ENCODE measurements at places on chromosomes 12 and 14.
A peak's percentile ranks its signal among the peaks of the same experiment; 100 is the strongest.

GRCh38 chr14:32136027-32136825, 59.1 kb downstream of the ARHGAP5 start:
- DNase-seq = no peak

GRCh38 chr12:18828987-18829386, 91.1 kb downstream of the CAPZA3 start:
- no peak for DNase-seq

DNA sequence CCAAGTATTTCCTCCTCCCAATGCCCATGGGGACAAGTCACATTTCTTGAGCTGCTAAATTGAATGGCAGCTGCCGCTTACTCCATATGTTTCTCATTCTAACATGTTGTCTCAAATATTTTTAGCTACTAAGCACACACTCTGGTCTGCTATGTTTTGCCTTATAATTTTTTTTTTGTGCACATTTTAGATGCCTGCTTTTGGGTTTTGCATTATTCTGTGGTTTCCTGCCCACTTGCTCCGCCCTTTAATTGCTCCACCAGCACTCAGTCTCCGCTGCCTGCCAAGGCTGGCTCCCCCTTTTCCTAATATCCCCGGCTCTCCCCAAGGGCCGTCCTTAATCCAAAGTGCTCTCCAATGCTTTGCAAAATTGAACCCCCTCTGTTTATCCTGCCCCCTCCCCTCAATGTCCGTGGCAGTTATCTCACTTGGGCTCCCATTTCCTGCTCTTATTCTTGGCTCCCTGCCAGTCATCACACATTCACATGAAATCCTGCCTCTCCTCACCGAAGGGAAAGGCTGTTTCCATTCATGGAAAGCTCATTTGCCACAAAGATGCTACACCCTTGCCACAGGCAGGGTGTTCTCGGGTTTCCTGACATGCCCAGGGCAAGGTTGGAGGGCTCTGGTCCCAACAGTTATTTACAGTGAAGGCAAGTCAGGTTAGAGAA, 79.4 kb downstream of the C12orf75 start:
- no peak for DNase-seq

- DNase-seq = no peak
Measured at GRCh38 chr12:18690653-18691052, 47.2 kb downstream of the PLCZ1 start.

- no peak for DNase-seq
Measured at GRCh38 chr14:34965912-34966311, 16.9 kb upstream of the SRP54 start.

DNA sequence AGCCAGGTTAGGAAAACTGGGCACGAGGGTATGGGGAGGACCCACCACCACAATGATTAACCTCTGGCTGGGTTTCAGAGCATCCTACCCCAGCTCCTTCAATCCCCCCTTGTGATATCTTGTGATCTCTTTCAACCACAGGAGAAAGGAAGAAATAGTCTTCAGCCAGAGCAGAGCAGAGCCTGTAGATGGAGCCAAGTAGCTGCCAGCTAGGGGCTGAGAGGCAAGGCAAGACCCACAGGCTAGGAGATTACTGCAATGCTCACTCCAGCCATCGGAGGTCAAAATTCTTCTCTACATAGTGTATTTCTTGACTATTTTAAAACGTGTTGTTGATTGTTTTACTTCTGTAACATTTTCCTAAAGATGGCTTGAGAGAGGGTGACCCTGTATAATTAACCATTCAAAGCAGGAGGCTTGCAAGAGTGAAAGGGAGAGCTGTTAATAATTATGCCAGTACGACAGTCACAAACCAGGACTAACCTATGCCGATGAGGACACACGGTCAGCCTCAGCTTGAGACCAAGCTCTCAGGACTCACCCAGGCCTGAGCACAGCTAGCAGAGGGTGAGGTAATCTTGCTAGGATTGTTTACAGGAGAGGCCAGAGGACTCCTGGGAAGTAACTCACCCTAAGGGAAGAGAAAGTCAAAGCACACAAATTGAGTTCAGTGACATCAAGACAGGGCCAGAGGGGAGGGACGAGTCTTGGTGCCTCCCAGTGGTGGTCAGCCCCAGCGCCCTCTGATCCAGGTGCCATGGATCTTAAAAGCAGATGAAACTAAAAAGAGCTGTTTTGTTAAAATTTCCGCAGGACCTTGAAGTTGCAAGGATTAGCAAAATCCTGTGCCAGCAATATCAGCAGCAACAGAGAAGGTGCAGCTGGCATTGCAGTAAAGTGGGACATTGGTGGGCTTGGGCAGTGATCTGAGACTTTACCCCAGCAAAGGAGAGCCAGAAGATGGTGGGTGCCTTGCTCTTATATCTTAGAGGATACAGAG, 29.8 kb upstream of the CDKN3 start:
- DNase-seq = peak; percentile 57

DNA sequence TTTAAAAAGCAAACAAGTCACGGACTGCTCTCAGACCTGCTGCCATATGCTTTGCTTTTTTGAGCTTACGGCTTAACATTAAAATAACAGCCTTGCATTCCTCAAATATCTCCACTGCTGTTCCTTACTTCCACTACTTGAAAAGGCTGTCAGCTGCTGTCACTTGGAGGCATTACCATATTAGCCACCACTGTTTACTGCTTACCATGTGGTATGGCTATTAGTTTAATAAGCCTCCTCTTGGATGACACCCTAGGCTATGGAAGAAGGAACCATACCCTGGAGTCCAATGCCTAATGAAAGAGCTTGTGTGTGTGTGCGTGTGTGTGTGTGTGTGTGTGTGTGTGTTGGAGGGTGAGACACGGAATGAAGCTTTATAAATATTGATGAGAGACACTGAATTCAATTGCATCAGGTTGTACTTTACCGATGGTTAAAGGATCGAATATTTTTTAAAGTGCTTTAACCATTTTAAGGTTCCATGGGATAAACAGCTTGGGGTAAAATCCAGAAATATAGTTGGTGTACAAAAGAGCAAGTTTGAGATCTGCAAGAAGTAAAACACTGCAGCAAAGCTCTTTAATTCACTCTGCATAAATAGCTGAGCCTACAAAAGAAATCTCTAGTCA, 174.5 kb downstream of the TTC7B start:
- DNase-seq = no peak

- no peak for DNase-seq
Measured at GRCh38 chr12:34595749-34596733, 573.7 kb downstream of the ALG10 start.

GRCh38 chr12:26264215-26264838, 69.0 kb downstream of the SSPN start:
- no peak for DNase-seq

GRCh38 chr12:7937833-7938506, 2.0 kb upstream of the SLC2A3 start:
- peak; percentile 72 for DNase-seq

DNA sequence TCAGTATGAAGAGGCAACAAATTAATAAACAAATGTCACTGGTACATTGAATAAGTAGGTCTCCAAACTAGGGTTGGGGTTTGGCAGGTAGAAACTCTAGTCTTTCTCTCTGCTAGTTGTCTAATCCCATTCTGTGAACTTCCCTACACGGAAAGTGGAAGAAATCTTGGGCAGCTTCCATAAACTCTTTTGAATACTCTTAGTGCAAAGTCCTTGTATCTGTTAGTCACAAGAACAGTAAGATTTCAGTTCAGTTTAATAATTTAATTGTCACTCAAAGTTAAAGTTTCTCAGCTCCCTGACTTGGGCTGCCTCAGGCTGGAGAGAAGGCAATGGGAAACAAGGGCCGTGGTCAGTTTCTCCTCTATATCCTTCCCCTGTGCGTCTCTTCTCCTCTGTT, 135.4 kb upstream of the MDM1 start:
- no peak for DNase-seq

DNA sequence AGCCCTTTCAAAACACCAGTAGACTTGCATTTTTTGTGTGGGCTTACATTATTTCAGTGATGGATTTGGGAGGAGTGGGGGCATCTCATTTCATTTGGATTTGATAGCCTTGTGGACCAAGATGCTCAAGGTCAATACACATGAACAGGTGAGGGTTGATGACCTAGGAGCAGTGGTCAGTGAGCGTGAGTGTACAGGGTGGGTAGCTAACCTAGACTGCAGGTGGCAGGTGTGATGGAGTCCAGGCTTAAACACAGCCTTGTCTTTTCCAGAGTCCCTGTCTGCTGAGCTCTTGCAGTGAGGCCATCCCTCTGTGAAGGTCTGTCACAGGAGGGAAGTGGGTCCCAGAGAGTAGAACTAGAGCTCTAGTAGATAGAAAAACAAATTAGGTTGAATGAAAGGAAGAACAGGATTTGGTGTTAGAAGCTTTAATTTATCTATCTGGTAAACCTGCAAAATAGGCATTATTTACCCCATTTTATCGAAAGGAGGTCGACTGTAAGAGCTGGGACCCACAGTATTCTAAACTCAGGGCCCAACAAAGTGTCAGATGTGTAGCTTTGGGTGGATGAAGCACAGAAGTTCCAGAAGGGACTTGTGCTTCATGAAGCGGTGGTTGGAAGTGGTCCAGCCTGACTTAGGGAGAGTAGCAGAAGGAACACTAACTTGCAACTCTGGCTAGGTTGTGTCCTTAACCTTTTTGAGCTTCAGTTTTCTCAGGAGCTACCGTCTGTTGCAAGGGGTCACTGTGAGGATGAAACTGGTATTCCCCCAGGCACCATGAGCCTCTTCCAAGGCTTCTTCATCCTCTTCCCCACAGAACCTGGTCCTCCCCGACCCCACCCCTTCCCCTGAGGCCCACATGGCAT, 18.2 kb downstream of the RPS6KL1 start:
- DNase-seq = no peak

DNA sequence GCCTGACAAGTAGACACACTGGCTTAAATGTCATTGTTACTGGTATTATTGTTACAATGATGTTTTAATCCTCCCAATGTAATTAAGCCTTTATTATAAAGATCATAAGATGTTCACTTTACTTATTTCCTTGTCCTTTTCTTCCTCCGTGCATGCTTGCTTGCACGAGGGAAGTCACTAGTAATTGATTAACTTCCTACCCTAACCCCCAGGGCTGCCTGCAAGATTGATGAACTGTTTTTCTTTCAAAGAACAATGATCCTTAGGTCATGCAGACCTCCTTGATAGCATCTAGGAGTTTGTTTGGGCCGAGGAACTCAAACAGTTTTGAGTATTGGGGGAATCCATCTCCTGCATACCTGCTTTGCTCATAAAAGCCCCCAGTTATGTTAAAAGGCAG, 43.0 kb downstream of the GLRX5 start:
- no peak for DNase-seq

GRCh38 chr12:46100551-46101484, 110.4 kb upstream of the SCAF11 start:
- DNase-seq = no peak

DNA sequence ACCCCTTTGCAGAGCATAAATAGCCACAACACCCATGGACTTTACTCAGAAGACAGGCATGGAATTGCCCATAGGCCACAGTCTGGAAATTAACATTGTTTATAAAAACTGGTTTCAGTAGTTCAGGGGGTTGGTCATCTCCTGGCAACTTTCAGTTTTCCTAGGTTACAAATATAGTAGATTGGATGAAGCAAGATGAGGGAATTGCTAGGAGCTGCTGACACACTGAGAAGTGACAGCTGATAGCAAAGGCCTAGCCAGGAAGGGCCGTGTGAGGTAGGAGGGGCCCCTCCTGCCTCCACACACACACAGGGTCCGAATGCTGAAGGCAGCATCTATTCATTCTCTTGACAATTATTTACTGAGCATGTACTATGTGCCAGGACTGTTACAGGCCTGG, 8.3 kb downstream of the GALNT16 start:
- DNase-seq = no peak

GRCh38 chr12:132154341-132154761, 10.1 kb downstream of the NOC4L start:
- no peak for DNase-seq

DNA sequence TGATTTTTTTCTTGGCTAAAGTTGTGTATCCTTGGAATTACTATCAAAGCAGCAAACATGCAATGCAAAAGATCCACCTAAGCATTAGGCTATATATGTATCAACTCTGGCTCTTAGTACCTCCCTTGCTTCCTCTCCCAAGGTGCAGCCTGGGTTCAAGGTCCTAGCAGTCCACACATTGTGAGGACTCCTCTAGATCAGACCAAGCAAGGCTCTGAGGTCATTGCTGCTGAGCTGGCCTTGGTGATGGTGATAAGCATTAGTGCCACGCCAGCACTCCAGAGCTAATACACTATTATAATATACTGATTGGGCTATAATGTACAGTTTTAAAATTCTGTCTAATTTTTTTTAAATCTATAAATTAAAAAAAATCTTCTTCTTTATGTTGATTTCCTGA, 196.9 kb upstream of the BTG1 start:
- DNase-seq = no peak

DNA sequence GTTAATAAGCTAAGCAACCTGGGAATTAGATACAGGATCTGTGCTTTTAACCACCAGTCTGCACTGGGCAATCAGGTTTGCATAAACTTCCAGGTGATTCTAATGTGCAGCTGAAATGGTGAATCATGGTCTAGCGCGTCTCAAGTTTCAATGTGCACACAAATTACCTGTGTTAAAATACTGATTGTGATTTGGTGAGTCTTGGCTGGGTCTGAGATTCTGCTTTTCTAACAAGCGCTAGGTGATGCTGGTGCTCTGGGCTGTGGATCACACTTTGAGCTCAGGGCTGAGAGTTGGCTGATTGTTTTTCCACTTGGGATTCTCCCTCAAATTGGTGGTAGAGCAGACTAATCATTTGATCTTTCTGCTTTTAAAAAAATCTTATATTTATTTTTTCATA, 124.8 kb downstream of the C12orf75 start:
- no peak for DNase-seq

DNA sequence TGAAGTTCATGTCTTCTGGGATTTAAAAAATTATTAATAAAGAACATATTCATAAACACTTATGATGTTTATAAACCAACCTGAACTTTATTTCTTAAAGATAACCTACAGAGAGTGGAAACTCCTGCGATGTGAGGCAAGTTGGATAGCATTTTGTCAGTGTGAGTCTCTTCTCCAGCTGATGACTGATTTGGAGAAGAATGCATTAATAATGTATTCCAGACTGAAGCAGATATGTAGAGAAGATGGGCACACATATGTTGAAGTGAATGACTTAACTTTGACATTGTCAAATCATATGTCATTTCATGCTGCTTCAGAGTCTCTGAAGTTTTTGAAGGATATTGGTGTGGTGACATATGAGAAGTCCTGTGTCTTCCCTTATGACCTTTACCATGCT, 7.3 kb downstream of the HELB start:
- no peak for DNase-seq

GRCh38 chr12:70557583-70558191, 79.5 kb downstream of the PTPRB start:
- no peak for DNase-seq

- DNase-seq = no peak
Measured at GRCh38 chr12:15520844-15521243, 198.5 kb downstream of the PTPRO start.

DNA sequence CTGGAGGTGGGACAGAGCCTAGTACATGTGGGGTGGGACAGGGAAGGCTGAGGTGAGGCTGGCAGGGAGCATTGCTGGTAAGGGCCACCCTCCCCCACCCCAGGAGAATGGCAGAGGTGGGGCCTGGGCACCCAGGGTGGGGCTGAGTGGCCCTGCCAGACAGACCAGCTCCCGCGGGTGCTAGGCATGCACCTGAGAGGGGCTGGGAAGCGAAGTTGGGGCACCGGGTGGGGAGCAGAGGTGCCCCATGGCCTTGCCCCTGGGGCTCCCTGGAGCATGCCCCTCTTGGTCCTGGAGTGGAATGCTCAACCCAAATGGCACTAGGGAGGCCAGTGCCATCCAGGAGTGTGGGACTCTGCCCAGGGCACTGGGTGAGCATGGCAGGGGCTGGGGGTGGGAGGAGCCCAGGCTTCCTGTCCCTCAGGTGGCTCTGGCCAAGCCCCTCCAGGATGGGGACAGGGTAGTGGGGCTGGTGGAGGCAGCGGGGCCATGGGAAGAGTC, 1.3 kb downstream of the TNFAIP2 start:
- DNase-seq = no peak

- no peak for DNase-seq
Measured at GRCh38 chr12:7005311-7005710, 13.0 kb downstream of the LPCAT3 start.

Data from activated CD4-positive, alpha-beta T cell treated with anti-CD3 and anti-CD28 coated beads for 36 hours (primary cell).